ENCODE measurements at places on chromosomes 5 and 9.

GRCh38 chr9:112507001-112507680 lies 20.5 kb downstream of the KIAA1958 start:
- DNase-seq = no peak

DNA sequence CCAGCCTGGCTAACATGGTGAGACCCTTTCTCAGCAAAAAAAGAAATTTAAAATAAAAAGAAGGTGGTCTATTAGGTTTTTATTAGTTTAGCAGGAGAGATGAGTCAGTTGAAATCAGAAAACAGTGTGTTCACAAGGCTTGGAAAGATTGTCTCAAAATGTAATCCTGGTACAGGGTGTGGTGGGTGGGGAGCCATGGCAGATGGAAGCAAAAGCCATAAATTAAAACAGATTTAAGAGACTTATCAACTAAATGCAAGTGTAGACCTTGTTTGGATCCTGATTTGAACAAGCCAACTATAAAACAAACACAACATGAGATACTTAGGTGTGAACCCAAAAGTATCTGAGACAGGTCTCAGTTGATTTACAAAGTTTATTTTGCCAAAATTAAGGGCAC lies 42.8 kb upstream of the KLF9 start:
- no peak for DNase-seq

DNA sequence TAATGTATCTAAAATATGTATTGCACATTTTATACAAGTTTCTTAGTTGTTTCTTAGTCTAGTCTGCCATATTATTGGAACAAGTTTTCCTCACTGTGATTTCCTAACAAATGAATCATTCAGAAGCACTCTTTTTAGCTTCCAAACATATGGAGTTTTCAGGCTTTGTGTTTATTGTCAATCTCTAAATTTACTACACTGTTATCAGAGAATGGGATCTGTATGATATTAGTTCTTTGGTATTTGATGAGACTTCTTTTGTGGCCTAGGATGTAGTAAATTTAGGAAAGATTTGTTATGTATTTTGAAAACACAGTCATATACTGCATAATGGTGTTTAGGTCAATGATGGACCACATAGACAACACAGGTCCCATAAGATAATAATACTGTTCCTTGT lies 25.7 kb downstream of the SREK1IP1 start:
- no peak for DNase-seq

DNA sequence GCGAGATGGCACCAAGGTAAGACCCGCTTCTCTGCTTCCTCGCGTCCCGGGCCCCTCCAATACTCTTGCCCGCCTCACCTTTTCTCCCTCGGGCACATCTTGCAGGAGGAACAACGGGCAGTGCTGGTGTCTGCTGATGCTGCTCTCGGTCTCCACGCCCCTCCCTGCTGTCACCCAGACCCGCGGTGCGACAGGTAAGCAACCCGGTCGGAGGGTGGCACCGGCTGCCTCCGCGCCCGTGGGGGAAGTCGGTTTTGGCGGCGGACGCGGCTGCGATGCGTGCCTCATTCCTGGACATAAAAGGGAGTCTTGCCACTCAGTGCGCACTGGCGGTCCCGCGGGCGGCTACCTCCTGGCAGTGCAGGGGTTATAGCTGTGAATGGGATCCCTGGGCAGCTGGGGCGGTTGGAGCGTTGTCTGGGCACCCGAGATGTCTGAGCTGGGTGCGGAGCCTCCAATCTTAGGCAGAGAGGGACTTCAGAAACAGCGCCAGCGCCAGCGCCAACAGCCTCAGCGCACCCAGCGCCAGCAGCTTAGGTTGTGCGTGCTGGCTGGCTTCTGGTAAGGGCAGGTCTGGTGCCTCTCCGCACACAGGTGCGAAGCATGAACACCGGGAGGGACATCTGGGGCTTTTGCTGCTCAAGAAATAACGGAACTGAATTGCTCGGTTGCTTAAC lies 488 bp downstream of the COL15A1 start:
- DNase-seq = no peak

- no peak for DNase-seq
Observed at GRCh38 chr5:111518777-111519176, 6.4 kb upstream of the STARD4 start.

- no peak for DNase-seq
Observed at GRCh38 chr5:107523029-107523680, 147.6 kb downstream of the EFNA5 start.

DNA sequence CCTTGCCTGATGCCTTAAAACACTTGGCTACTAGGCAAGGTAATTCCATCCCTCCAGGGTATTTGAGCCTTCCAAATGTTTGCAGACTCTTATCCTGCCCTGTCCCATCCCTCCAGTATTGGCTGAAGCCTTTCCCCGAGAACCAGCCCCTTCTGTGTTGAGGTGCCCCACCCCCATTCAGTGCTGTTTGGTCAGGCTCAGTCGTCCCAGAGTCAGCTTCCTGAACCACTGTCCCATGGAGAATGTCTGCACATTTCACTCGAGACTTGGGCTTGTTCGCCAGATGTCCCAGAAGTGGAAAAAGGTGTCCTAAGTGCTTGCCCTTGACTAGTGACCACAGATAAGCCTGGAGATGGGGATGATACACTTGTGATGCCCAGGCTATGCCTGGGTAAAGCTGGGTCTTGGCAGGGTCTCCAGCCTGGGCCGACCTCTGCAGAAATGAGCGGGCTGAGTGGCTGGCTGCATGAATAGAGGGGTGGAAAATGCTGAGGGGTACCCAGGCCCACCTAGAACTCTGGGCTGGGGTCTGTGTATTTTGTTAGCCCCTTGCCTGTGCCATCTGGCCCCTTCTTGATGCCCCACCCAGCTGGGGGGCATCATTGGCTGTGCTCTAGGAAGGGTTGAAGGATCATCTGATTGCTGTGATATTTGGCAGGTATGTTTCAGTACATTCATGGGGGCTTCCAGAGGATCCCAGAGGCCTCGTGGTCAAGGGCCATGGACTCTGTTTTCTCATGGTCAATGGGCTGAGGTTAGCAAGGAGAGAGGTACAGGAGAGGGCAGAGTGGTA lies 178.4 kb downstream of the MACROH2A1 start:
- DNase-seq = no peak

DNA sequence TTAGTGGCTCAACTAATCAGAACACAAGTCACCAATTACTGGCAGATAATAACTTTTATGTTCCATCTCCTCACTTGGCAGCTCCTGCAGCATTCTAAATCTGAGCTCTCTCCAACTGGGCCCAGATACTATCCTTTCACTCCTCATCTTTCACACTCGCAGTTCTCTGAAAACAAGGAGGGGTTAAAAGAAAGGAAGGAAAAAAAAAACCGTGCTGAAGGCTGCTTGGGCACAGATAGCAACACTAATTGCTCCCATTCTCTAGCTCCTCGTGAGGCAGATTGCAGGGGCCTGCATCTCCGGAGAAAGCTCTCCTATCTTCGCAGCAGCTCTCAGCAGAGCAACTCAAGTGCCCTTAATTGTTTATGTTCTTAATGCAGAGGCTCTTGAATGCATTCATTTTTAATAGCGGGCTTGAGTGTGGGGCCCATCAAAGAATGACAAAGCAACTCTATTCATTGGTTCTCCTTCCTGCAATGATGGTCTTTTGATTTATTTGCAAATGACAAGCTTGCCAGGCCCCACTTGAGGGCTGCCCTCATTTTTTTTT lies 23.9 kb downstream of the TLE1 start:
- no peak for DNase-seq

GRCh38 chr9:37405764-37406380 lies 16.6 kb upstream of the GRHPR start:
- no peak for DNase-seq

DNA sequence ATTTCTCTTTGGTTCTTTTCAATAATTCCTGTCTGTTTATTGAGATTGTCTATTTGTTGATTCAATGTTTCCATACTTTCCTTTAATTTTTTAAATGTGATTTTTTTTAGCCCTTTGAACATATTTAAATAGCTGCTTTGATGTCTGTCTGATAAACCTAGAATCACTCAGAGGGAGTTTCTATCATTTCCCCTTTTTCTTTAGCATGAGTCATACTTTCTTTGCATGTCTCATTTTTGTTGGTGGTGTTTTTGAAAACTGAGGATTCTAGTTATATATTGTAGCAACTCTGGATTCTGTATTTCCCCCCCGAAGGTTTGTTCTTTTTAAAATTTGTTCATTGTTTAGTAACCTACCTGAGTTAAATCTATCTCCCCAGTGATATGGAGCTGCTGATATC lies 24.2 kb upstream of the ZNF618 start:
- no peak for DNase-seq
